ENCODE measurements at places on chromosomes 3 and 15.

GRCh38 chr3:137121704-137122314 lies 164.0 kb downstream of the IL20RB start:
- DNase-seq: no peak

- DNase-seq: no peak
Measured at GRCh38 chr3:125163739-125164601, 48.6 kb downstream of the SLC12A8 start.

- DNase-seq: no peak
Measured at GRCh38 chr3:39882111-39882510, 72.7 kb downstream of the MYRIP start.

DNA sequence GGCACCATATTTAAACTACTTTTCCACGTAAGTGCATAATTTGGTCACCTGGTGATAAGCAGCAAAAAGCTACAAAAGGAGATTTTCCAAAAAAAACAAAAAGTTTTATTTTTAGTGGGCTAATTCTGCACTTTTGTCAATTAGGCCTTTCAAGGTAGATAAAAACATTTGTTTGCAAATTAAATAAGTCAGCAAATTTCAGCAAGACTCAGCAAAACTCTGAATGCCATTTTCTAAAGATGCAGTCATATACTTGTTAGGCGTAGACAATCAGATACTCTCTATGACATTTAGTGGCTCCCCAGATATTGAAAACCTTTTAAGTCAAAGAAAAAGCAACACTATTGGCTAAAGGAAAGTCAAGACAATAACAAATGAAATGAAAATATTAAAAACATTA lies 400.2 kb upstream of the GOLIM4 start:
- no peak for DNase-seq

GRCh38 chr3:69246612-69247011 lies 124.2 kb upstream of the LMOD3 start:
- DNase-seq: no peak

DNA sequence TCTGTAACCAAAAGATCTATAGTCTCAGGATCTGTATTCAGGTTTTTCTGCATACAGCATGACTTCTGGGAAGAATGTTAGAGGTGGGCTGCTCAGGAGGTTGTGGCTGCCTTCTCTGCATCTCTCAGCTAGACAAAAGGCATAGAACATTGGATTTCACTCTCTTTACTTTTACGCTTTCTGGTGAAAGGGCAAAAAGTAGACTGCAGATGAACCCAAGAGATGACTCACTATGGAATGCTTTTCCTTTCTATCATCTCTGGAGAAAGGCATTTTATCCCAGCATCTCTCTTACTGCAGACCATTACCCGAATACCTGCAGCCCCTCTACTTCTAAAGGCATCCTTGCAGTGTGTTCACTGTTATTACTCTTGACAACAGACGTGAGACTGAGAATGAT lies 222.2 kb downstream of the WNT5A start:
- DNase-seq: no peak

DNA sequence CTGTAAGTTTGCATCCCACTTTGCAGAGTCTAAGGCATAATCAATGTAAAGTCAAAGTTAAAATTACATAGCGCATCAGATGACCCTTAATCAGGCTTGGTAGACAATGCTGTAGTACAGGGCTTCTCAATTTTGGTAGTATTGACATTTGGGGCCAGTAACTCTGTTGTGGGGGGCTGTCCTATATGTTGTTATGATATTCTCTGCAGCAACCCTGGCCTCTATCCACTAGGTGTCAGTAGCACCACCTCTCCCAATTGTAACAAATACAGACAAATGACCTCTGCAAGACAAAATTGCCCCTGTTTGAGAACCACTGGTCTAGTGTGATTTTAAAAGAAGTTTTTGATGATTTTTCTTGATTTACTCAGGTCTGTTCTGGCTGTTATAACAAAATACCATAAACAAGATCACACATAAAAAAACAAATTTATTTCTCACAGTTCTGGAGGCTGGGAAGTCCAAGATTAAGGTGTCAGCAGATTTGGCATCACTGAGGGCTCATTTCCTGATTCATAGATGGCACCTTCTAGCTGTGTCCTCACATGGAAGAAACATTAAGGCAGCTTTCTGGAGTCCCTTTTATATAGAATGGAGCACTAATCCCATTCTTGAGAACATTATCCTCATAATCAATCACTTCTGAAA lies 37.6 kb upstream of the SLC9A9 start:
- no peak for DNase-seq

- DNase-seq: no peak
Measured at GRCh38 chr15:96330450-96331143, at the start of gene NR2F2. NR2F2 (plus strand) TSS chr15:96330700; CDS start chr15:96332106, 1,406 bp downstream.

DNA sequence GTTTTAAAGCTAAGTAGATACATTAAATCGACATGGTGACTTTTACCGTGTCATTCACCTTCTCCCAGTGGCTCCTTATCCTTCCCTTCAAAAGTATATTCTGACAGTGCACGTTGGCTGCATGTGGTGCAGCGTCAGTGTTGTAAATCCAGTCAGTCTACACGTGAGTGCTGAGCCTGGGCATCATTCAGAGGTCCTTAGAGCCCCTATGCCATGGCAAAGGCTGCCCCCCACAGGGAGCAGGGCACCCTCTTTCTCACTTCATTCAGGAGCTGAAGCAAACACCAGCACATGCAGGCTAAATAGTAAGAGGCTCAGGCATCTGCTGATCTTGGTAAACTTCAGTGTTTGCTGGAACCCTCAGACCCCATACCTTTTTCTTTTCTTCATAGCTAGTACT lies 43.3 kb downstream of the RASGRP1 start:
- DNase-seq: peak; percentile 54

GRCh38 chr3:98057631-98058030 lies 22.5 kb upstream of the GABRR3 start:
- DNase-seq: no peak

- no peak for DNase-seq
Measured at GRCh38 chr3:132569153-132569552, 27.9 kb upstream of the ACKR4 start.

GRCh38 chr3:168865022-168865551 lies 769.4 kb upstream of the GOLIM4 start:
- DNase-seq: no peak

GRCh38 chr3:177595530-177596188 lies 398.4 kb upstream of the TBL1XR1 start:
- DNase-seq: no peak

- no peak for DNase-seq
Measured at GRCh38 chr15:73334086-73334485, 34.7 kb downstream of the HCN4 start.

DNA sequence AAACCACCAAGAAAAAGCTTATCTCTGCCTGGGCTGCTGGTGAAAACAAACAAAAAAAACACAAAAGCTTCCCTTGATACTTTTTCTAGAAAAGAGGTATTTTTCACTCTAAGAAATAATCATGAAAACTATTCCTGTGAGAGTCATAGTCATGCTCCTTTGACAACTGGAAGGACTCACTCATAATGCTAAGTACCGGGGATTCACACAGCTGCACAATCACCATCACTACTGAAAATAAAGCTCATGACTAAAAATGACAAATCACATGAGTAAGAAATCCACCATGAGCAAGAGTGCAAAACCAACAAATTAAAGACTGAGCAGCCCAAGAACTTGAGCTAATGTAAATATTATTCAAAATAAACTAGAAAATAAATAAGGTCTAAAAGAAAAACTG lies 10.6 kb upstream of the POU1F1 start:
- no peak for DNase-seq

GRCh38 chr15:61835029-61835428 lies 225.2 kb downstream of the VPS13C start:
- no peak for DNase-seq

All from activated CD8-positive, alpha-beta memory T cell treated with anti-CD3 and anti-CD28 coated beads for 24 hours (primary cell).